Activated naive CD4-positive, alpha-beta T cell treated with anti-CD3 and anti-CD28 coated beads, Interleukin-2, amount 50 U/mL, for 16 hours (primary cell): ENCODE measurements at places on chromosomes 4 and X.

- DNase-seq, result no peak
These were observed 57.2 kb downstream of the RUFY3 start for GRCh38 chr4:70778888-70779422.

- DNase-seq, result no peak
These were observed 5.5 kb downstream of the ZNF827 start for GRCh38 chr4:145933134-145933533.

DNA sequence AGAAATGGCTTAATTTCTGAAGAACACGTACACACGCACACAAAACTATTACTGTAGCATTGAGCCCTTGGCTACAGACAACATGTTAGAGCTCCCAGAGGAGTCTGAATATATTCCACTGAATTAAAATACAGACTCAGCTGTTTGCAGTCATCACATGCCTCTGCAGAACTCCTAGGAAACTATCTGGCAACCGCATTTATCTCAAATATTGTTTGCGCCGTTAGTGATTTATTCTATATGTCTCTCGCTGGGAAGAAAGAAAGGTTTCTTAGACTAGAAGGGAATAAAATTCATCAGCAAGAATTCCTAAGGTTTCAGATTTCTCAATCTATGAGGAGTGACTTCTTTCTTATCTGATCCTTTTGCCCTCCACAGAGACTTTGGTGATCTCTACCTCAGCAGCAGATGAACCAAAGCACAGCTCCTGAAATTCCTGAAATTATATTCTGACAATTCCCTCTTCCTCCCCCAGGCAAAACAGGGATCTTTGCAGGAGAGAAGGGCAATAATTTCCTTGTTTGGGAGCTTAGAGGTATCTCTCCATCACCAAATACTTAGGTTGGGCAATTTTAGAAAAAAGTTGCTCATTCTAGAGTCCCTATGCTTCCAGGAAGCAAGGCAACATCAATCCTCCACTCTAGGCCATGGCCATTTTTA lies 199.2 kb downstream of the APBB2 start:
- no peak for DNase-seq

GRCh38 chrX:130159776-130160175 lies 5.9 kb downstream of the AIFM1 start:
- no peak for DNase-seq

DNA sequence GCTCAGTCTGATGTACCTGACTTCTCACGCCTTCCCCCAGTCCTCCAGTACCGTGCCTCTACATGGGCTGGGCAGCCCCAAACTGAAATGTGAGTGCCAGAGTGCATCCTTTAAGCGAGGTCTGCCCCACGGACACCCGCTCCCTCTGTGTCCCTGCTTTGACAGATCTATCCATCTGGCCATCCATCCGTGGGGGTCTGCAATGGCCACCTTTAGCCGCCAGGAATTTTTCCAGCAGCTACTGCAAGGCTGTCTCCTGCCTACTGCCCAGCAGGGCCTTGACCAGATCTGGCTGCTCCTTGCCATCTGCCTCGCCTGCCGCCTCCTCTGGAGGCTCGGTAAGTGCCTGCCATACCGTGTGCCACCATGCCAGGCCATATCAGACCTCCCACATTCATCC lies 827 bp downstream of the PORCN start:
- no peak for DNase-seq

- DNase-seq, result no peak
These were observed 133.3 kb upstream of the ZIC3 start for GRCh38 chrX:137432609-137433008.

DNA sequence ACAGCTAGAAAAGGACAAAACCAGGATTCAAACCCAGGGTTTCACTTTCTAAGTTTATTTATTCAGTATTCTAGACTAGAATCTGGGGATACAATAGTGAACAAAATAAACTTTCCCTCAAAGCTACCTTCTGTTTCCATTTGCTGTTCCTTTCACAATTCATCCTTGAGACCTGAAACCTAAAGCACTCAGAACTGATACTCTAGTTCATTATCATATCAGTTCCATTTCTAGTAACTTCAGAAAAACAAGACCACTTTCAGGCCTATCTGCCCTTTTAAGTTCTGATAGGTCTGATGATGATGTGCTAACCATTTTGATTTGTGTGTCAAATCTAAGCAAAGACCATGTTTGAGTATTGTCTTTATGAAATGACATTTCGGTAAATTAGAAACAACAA lies 7.8 kb upstream of the XK start:
- no peak for DNase-seq

GRCh38 chr4:158870626-158871334 lies 102.0 kb downstream of the FNIP2 start:
- no peak for DNase-seq

DNA sequence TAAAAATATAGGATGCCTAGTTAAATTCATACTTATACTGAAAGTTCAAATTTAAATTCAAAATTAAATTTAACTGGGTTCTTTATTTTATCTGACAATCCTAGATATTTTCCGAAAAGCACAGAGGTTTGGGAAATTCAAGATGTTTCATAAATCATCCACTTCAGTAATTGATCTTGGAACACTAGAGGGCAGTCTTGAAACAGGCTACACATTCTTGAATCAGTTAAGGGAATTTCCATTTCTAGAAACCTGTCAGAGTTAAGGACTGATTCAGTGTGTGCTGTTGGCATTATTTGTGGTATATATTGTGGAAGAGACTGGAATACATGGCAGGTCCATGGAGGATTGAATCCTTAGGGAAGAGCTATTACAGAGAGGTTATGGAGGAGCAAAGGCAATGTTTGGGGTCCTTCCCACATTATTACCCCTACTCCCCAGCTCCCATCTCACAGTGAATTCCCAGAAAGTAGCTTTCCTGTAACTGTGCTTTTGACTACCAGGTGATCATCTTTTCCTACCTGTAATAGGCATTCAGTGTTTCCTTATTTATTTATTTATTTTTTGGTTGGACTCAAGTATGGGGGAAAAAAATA lies 92.9 kb downstream of the EGF start:
- no peak for DNase-seq

DNA sequence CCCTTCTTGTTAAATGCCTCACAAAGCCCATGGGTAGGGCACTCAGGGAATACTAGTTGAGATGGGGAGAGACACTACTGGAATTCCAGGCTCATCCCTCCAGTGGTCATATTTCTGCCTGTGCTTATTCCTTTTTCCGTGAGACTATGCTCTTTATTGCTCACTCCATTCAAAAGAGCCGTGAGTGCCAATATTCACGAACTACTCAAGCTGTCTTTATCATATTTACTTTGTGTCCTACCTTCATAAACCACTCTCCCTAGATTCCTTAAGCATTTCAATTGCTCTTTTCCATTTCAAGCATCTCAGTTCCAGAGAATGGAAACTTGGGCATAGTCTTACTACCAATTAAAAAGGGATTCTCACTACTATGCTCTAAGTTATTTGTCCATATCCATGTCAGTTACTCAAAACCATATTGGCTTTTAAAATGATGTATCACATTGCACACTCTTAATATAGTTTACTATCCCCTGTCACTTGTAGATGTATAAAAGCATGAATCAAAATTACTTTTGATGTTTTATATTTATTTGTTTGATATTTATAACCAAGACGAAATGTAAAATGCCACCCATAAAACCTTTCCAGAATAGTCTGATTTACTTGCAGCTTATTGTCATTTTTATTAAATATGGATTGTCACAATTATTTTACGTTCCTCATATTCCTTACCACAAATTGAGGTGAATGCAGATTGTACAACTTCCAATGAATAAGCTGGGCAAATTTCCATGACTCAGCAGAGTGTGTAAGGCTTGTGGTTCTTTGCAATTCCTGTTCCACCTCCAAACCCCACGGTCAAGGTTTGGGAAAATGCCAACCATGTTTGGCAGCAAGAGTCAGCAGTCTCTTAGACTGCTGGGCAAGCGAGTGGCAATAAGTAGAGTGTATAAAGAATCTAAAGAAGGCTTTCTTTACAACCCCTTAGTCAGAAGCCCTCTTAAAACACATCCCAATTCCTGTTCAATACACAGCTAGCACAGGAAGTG lies 24.4 kb downstream of the ENOX2 start:
- DNase-seq, result no peak

DNA sequence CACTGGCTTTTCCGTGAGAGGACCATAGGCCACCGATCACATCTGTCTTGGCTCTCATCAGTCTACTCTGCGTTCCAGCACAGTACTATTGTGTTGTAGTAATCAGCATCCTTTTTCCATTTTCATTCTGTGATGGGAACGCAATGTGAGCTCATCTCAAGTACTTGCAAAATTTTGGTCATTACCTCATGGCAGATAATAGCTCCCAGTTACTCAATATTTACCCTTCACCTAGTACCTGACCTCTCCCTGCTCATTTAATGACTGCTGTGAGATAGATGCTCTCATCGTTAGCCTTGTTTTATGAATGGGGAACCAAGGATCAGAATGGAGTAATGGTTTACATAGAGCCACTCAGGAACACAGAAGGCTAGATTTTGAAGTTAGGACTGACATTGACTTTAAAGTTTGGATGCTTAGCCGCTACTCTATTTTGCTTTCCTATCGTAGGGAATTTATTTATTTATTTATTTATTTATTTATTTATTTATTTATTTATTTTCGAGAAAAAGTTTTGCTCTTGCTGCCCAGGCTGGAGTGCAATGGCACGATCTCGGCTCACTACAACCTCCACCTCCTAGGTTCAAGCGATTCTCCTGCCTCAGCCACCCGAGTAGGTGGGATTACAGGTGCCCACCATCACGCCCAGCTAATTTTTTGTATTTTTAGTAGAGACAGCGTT lies 6.5 kb upstream of the GPR101 start:
- DNase-seq, result no peak

GRCh38 chr4:136709897-136710296 lies 822.4 kb downstream of the PCDH18 start:
- no peak for DNase-seq

DNA sequence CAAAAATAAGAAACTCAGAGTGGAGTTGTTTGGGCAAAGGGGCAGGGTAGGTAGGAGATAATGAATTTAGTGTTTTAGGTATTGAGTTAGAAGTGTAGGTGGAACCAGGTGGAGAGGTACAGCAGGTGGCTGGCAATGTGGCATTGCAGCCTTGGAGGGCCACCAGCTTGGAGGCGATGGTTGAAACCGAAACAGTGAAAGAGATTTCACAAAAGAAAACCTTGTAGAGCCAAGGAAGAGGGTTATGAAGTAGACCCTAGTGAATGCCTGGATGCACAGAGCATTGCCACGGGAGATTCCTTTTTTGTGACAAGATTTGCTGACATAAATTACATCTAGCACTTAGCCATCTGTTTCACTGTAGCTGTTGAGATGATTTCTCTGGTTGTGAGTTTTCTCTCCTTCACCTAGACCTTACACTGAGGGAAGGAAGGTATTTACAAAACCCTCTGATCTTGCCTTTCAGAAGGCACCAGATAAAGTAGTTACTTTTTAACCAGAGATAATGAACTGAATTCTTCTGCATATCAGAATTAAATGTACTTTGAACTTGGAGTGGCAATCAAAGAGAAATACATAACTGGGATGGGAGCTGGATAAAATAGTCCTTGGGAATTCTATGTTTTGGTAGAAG lies 104.1 kb upstream of the CASK start:
- no peak for DNase-seq

DNA sequence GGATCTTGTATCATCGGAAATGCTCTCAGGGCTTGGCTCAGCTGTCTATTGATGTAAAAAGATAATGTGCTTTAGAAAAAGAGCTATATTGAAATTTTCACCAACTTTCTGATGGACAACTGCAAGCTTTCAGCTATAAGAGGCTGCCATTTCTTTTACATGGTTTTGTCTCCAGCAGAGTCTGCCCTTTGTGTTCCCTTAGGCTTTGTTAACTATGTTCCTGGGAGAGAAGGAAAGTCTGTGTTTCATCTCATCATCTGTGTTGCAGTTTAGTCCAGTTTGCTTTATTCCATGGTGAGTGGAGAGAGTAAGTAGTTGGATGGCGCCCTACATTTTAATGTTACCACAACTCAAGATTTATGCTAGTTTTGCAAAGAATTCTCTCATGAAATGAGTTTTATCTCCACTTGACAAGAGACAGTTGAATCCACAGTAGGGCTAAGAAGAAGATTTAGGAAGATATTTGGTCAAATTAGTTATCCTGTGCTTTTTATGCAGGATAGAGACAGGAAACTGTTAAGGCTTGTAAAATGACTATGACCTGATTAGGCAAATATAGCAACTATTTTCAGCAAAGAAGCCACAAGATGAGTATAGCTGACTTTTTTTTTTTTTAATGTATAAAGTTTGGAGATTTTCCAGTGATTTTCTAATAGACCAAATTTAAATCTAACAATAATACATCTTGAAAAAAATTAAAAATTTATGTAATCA lies 16.5 kb downstream of the SEPTIN11 start:
- no peak for DNase-seq

GRCh38 chr4:87543835-87544461 lies 14.8 kb upstream of the SPARCL1 start:
- DNase-seq, result no peak

DNA sequence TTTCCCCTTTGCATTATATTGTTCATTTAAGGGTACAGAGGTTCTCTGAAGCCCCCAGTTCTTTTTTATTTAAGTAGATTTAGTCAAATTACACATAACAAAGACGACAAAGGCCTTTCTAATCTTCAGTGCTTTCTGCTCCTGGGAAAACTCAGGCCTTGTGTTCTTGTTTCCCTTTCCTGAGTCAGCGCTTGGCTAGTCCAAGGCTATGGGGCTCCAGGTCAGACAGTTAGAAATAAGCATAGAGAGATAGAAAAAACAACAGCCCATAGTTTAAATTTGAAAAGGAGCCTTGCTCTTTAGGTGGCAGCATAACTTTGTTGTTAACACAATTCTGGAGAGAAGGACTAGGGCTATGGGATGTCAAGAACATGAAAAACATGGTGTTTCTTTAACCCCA lies 97.3 kb downstream of the PPP1R2C start:
- no peak for DNase-seq

GRCh38 chr4:7524064-7524682 lies 89.4 kb upstream of the PSAPL1 start:
- no peak for DNase-seq

GRCh38 chrX:116357329-116357728 lies 79.1 kb upstream of the SLC6A14 start:
- no peak for DNase-seq

DNA sequence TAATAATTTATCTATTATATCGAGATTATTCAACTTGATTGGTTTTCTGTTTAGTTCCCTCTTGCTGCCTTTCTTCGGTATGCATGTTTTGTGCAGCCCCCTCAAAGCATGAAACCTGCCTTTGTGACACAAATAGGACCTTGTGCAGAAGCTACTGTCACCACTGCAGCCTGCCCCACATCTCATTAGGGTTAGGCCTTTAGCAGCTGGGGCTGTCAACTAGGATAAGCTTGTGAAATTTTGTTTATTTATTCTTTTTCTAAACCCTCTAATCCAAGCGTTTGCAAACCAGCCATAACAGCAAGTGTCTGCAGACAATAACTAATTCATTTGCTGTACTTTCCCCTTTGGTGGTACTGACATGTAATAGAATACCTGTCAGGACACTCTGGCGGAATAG lies 258.9 kb downstream of the RCHY1 start:
- no peak for DNase-seq

DNA sequence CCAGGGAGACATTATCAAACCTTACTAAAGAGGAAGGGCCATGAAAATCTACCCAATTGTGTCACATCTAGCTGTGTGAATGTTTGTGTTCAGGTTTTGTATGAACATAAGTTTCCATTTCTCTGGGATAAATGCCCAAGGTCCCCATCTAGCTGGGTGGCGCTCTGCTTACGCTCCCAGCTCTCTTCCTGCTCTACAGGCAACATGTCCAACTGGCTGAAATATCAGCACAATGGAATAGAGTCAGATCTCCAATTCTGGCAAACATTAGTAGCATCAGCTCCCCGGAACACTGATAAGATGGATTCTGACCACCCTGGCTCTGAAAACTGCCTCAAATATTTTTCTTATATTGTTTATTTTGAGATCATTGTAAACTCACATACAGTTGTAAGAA lies 74.8 kb downstream of the IRF2 start:
- no peak for DNase-seq

- DNase-seq, result no peak
These were observed 1136.6 kb downstream of the FAT4 start for GRCh38 chr4:126451237-126451873.
